Mesothelial cell of epicardium (in vitro differentiated cells): ENCODE measurements at places on chromosomes 3 and 15. TPM values are rescaled to one million over a fixed set of nuclear protein-coding genes. Genes with fewer than 3 reads are reported as not detected.

The FGD5 gene
- 3.2 to 3.5 TPM (median 3.4 TPM) in 3 replicates for total RNA-seq

The MAGEL2 gene
- total RNA-seq = 10.9 to 11.2 TPM (median 10.9 TPM) in 3 replicates

The SLC9C1 gene
- 0.69 to 1.6 TPM (median 0.69 TPM) in 3 replicates for total RNA-seq

The SCN11A gene
- 1.6 to 1.9 TPM (median 1.6 TPM) in 3 replicates for total RNA-seq

The ALDH1L1 gene
- 1.0 to 1.6 TPM (median 1.2 TPM) in 3 replicates for total RNA-seq

The MGA gene
- total RNA-seq = 68.9 to 74.6 TPM (median 71.4 TPM) in 3 replicates

The IGSF11 gene
- total RNA-seq = 1.2 to 2.0 TPM (median 1.8 TPM) in 3 replicates

The KLF15 gene
- total RNA-seq = 1.1 to 1.9 TPM (median 1.4 TPM) in 3 replicates

The CAMKV gene
- total RNA-seq = 0.14 to 0.58 TPM in 2 of 3 replicates, not detected in the other

The CCDC39 gene
- not detected in 3 replicates for total RNA-seq

The IL16 gene
- total RNA-seq = 0.27 to 0.35 TPM (median 0.34 TPM) in 3 replicates

The CLCN2 gene
- total RNA-seq = 16.6 to 17.0 TPM (median 16.9 TPM) in 3 replicates

The FBXW12 gene
- total RNA-seq = 0.47 to 0.66 TPM (median 0.51 TPM) in 3 replicates

The CAND2 gene
- total RNA-seq = 13.2 to 14.4 TPM (median 14.0 TPM) in 3 replicates

The ALCAM gene
- 87.1 to 93.1 TPM (median 90.3 TPM) in 3 replicates for total RNA-seq

The NPAP1 gene
- 0.47 to 0.60 TPM (median 0.51 TPM) in 3 replicates for total RNA-seq

The MASP1 gene
- total RNA-seq = 1.4 to 2.4 TPM (median 1.5 TPM) in 3 replicates

The SRGAP3 gene
- 61.3 to 68.6 TPM (median 65.6 TPM) in 3 replicates for total RNA-seq

The SAXO2 gene
- total RNA-seq = 3.3 to 4.3 TPM (median 4.0 TPM) in 3 replicates

The GOLGA6L7 gene
- not detected in 3 replicates for total RNA-seq

The CAMP gene
- not detected in 3 replicates for total RNA-seq

The SLC22A14 gene
- total RNA-seq = 0.20 to 0.22 TPM in 2 of 3 replicates, not detected in the other

The NEIL1 gene
- total RNA-seq = 58.7 to 67.9 TPM (median 64.5 TPM) in 3 replicates

The ROPN1 gene
- total RNA-seq = not detected in 3 replicates

The ACTC1 gene
- 4.8 to 5.5 TPM (median 5.4 TPM) in 3 replicates for total RNA-seq

The ZNF501 gene
- total RNA-seq = 4.0 to 6.2 TPM (median 4.8 TPM) in 3 replicates

The LCTL gene
- total RNA-seq = 0.35 to 0.36 TPM (median 0.36 TPM) in 3 replicates

The ZNF660 gene
- total RNA-seq = 17.1 to 20.1 TPM (median 18.7 TPM) in 3 replicates

The ZNF620 gene
- total RNA-seq = 15.1 to 16.7 TPM (median 15.8 TPM) in 3 replicates

The SAMMSON gene
- not detected in 3 replicates for total RNA-seq

The TICRR gene
- total RNA-seq = 9.1 to 10.2 TPM (median 9.9 TPM) in 3 replicates

The STAB1 gene
- total RNA-seq = 0.29 to 0.71 TPM (median 0.66 TPM) in 3 replicates

The CCR8 gene
- total RNA-seq = not detected in 3 replicates

The EPB42 gene
- 0.13 TPM in 1 of 3 replicates, not detected in the others for total RNA-seq

The IQCF6 gene
- total RNA-seq = not detected in 3 replicates

The C3orf85 gene
- not detected in 3 replicates for total RNA-seq

The C3orf49 gene
- not detected in 3 replicates for total RNA-seq

The PLSCR5 gene
- total RNA-seq = 0.20 TPM in 1 of 3 replicates, not detected in the others

The IQCH gene
- 0.98 to 2.3 TPM (median 1.6 TPM) in 3 replicates for total RNA-seq

The IL5RA gene
- total RNA-seq = not detected in 3 replicates

The SH3GL3 gene
- total RNA-seq = 5.7 to 6.1 TPM (median 6.0 TPM) in 3 replicates

The CSPG5 gene
- total RNA-seq = 0.84 to 1.1 TPM (median 1.1 TPM) in 3 replicates

The KCNAB1 gene
- total RNA-seq = 3.5 to 5.6 TPM (median 3.7 TPM) in 3 replicates

The TMEM108 gene
- 14.8 to 17.4 TPM (median 17.3 TPM) in 3 replicates for total RNA-seq

The PIERCE2 gene
- 1.4 to 2.2 TPM (median 1.6 TPM) in 3 replicates for total RNA-seq

The PPP2R3A gene
- total RNA-seq = 18.7 to 19.8 TPM (median 18.9 TPM) in 3 replicates

The COMMD4 gene
- 64.1 to 70.5 TPM (median 69.1 TPM) in 3 replicates for total RNA-seq

The UCN2 gene
- 0.22 to 0.60 TPM (median 0.57 TPM) in 3 replicates for total RNA-seq

The SPINK8 gene
- not detected in 3 replicates for total RNA-seq

The KIF7 gene
- 26.5 to 30.1 TPM (median 26.6 TPM) in 3 replicates for total RNA-seq

The ALG1L2 gene
- total RNA-seq = 1.8 to 3.1 TPM (median 2.8 TPM) in 3 replicates

The PGBD4 gene
- total RNA-seq = 1.4 to 1.5 TPM (median 1.5 TPM) in 3 replicates

The MUC13 gene
- 0.16 TPM in 1 of 3 replicates, not detected in the others for total RNA-seq

The KCNMB3 gene
- total RNA-seq = 4.1 to 5.2 TPM (median 4.9 TPM) in 3 replicates

The TYRO3 gene
- total RNA-seq = 94.4 to 104 TPM (median 95.8 TPM) in 3 replicates
